ENCODE measurements at places on chromosomes 12 and 14.

GRCh38 chr12:25859976-25860375 is 98.5 kb upstream of the RASSF8 start:
- DNase-seq, result no peak

DNA sequence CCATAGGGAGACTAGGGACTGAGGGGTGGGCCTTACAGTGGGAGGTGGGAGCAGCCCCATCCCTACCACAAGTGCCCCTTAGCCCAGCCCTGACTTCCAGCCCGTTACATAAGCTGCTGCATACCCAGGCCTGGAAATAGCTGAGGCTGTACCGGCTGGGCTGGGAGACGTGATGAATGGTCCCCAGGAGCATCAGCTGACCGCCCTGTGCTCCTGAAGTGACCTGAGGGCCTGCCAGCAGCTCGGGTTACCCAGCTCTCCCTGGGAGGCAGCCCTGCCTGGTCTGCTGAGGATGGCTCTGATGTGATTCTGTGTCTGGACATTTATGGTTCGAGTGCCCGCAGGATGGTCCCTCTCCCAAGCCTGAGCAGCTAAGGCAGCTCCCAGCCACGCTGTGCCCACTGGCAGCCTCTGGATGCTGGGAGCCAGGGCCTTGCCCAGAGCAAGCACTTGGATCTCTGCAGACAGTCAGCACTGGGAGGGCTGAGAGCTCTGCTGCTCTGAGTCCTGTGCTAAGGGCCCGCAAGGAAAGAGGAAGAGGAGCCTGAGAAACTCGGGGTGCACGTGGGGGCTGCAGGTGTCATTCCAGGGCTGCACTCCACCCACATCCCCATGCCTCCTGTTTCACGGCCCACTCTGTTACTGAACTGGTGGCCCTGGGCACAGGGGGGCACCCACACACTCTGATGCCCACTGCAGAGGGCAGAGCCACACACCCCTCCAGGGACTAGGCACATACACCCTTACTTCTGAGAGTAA is 20.5 kb downstream of the TAMALIN start:
- DNase-seq, result no peak

- no peak for DNase-seq
Observed at GRCh38 chr12:62843716-62844115, 91.2 kb downstream of the PPM1H start.

DNA sequence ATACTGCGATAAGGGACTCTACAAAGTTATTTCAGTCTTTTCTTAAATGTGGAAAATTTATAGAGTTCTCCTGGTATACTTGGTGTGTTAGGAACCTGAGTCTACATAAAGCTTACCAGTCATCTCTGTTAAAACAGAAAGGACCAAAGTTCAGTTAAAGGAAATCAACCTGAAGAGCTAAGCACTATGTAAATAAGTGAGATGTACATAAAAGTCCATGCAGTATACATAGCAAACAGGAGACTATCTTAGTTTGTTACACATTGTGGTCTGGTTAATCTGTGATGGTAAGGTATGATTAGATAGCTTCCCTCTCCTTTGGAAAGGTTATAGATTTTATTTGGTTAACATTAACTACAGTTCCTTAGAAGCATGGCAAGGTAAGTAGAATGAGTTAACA is 75.9 kb downstream of the ATP2B1 start:
- no peak for DNase-seq

GRCh38 chr12:1357171-1357570 is 237.2 kb downstream of the FBXL14 start:
- no peak for DNase-seq

DNA sequence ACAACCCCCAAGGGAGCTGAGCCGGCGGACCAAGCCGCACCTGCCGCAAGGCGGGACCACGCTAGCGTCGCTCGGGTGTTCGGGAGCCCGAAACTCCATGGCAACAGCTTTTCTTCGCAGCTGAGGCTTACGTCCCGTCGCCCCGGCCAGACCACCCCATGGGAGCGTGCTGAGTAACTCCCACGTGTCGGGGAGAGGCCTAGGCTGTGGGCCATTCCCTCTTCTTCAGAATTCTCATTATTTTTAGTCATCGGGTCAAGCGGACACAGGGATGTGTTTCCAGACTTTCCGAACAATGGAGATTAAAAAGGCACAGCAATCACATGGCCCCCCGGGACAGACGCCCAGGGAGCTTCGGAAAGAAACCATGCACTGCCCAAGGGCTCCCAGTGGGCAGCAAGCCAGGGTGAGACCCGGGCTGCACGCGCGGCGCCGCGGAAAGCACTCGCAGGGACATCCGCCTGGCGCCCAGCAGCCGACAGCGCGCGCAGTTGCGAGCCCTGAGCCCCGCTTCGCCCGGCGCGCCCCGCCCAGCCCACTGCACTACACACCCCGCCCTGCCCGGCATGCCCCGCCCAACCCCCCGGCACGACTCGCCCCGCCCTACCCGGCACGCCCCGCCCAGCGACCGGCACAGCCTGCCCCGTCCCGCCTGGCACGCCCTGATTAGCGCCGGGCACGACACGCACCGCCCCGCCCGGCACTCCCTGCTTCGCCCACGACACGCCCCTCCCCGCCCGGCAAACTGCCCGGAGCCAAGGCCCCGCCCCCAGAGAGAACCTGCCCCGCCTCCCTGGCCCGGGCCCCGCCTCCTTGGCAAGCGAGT is 422 bp upstream of the AK7 start:
- DNase-seq, result peak; percentile 99

DNA sequence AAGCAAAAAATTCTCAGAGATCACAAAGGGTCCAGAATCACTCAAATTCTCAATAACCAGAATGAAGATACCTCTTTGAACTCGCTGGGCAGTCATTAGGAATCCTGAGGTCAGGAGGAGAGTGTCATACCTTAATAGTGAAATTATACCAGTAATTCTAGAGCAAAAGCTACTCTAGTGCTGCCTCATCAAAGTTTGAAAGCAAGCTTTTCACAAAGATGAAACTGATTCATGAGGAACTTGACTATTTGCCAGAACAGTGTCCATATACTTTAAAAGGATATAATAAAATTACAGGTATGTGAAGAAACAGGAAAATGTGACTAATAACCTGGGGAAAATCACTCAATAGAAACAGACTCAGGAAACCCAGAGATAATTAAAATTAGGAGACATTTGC is 44.5 kb downstream of the EML5 start:
- no peak for DNase-seq

GRCh38 chr12:7666595-7666994 is 887 bp upstream of the APOBEC1 start:
- peak; percentile 50 for DNase-seq

DNA sequence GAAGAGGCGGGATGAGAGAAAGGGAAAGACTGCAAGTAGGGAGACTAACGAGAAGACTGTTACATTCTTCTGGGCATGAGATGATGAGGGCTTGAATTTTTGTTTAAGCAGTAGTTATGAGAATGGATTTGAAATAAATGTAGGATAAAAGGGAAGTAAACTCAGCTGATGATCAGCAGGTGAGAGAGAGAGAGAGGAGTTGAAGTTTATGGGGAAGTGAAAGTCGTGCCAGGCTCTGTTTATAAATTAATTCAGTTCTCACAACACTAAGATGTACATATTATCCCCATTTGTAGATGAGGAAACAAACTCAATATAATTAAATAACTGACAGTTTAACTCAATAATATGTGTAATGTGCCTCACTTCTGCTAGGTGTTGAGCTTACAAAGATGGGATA is 170.0 kb upstream of the RMST start:
- DNase-seq, result no peak

DNA sequence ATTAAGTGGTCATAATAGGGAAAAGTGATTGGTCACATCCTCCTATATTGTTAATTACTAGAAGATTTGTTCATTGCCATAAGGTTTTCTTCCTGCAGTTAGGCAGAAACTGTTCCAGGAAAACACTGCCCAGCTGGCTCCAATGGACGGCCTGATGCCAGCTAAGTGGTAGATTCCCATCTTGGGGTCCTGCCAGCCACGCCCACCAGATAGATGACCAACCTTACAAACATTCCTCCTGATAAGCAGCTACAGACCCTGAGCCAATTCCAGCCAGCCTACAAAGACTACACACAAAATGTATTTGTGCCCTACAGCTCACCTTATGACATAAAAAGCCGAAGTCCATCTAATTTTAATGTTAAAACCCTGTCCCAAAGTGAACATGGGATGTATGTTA is 685.9 kb upstream of the USP15 start:
- no peak for DNase-seq

- no peak for DNase-seq
Observed at GRCh38 chr12:50665609-50666008, 98.3 kb upstream of the ATF1 start.

- no peak for DNase-seq
Observed at GRCh38 chr12:50981319-50982239, 29.2 kb downstream of the HIGD1C start.

DNA sequence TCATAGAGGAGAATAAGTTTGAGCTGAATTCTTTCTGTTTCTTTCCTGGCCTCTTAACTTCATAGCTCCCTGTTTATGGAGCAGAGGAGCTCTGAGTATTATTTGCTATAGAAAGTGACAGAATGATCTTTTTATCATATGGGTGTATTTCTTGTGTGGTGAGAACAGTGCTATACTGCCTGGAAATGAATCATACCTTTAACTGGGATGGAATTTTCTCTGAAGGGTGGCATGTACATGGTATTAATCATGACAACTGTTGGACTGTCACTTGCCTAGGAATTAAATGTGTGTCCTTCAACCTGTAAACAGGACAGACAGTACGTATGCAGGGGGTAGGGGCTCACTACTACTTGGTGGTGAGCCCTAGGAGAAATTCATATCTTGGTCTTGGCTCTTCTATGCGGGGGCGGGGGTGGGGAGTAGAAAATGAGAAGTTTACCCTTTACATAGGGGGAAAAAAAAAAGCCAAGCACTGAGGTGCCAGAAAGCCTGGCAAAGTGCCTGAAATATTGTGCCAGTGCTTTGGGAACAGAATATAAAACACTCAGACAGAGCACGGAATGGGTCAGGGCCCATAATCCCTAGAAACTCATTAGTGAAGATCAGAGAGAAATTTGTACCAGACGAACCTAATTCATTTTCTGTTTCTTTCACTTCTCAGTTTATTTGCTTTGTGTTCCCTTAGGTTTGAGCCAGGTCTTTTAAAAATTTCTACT is 33.8 kb downstream of the ARMH4 start:
- no peak for DNase-seq

DNA sequence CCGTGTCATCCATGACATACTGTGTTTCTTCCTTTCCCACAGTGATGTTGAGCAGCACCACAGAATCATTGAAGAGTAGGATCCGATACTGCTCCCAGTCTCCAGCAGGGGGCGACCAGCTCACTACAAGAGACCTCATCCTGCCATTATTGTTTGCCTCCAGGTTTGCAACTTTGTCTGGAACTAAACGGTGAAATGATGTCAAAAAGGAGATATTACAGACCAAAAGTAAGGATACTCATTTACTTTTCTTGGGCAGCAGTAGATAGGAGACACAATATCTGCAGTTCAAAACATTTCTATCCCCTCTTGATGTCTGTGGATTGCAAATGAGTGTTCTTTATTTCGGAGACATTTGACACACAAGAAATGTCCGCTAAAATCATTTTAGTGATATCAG is 47.2 kb downstream of the PTPRB start:
- DNase-seq, result peak; percentile 65

- no peak for DNase-seq
Observed at GRCh38 chr12:30827101-30828066, 72.6 kb upstream of the CAPRIN2 start.

DNA sequence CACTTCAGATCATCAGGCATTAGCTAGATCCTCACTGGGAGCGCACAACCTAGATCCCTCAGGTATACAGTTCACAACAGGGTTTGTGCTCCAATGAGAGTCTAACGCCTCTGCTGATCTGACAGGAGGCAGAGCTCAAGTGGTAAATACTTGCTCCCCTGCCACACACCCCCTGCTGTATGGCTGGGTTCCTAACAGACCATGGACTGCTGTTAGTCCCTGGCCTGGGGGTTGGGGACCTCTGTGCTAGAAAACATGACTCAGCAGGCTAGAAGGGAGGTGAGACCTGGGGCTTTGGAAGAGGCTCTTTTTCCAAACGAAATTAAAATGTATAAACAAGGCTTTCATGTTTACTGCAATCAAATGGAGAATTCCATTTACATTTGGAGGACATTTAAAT is 691.1 kb downstream of the FLRT2 start:
- DNase-seq, result peak; percentile 4

DNA sequence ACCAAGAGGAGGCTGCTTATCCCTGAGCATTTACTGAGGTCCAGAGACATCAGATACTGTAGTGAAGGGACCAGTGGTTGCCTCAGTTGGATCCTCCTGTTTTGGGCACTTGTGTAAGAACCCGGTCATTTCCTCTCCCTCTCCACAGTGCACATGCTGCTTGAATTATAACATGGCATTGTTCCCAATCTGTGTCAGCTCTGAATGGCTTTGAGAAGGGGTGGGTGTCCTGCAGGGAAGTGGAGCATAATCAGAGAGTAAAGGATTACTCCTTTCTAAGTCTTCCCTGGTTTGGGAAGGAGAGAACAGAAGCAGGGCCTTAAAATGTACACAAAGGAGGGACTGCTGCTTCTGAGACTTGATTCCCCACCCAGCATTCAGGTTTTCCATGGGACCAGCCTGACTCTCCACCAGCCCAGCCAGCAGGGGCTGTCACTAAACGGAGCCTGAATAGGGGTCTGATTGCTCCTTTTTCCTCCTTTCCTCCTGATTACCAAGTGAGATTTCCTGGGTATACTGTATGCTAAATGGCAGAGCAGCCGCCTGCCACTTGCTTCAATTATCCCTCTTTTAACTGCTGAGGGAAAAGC is 78.4 kb downstream of the NRXN3 start:
- no peak for DNase-seq

GRCh38 chr14:97218691-97219430 is 421.7 kb downstream of the VRK1 start:
- no peak for DNase-seq

DNA sequence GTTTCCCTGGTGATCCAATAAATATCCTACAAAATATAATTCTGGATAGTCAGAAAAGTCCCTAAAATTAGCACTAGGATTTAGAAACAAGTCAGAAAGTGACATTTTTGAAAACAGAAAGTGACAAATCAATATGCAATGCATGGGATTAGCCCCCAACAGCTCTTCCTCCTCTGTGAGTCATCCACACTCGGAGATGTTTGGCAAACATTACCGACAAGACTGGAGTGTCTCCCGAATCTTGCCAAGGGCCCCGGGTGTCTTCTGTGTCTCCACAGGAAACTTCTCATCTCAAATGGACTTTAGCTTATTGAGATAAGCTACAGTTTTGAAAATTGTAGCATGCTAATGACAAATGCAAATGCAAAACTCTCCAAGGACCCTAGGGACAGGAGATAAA is 398.9 kb upstream of the CCDC196 start:
- DNase-seq, result no peak

Data from Caco-2 (cell line).